ENCODE measurements at places on chromosomes 4 and X.

DNA sequence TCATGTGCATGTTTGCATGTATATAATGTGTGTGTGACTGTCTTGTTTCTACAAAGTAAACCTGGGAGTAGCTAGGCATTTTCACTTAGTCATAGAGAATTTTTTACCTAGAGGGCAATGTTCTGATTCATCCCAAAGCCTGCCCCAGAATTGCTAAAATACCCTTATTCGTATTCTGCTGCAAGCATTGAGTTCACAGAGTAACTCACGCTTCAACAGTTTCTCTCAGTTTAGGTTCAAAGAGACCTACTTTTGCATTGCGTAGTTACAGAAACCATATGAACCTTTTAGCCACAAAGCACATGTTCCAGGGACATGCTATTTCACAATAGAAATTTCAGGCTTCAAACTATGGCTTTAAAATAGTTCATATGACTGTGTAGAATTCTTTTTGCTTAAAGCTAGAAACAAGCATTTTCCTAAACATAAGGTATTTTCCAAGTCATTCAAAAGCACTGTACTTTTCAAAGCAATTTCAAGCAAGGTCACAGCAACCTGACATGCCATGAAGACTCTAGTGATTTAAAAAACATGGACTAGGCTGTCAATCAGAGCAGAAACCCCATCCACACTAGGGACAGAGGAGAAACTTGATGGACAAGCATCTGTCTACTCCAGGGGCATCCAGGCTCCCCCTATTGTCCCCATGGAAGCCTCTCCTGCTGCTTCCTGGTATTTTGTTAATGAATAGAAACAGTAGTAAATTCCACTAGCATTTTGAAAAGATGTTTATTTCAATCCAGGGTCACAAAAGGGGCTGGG lies 81.5 kb upstream of the MAPK10 start:
- DNase-seq, result no peak

DNA sequence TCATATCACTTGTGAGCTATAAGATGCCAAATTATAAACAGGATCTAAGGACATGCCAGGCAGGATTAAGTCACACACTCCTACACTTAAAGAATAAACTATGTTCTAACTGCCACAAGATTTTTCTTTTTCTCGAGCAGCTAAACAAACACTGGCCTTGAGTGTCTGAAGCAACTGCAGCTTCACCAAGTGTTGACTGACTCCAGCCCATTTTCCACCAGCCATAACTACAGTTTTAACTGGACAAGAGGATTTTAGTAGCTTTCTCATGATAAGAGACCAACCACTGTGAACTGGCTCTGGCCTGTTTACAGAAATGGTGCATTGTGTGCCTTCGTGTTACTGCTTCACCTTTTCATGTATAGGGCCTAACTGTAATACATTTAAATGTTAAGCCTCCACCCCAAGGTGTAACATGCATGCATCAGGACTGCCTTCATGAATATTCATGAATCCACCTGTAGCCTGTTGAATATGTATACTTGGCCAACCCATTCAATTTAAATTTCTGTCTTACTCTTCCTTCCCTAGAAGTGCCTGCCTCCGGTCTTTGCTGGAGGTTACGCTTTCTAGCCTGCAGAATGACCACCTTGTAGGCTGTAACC lies 10.8 kb downstream of the UCP1 start:
- DNase-seq, result no peak

- peak; percentile 12 for DNase-seq
Observed at GRCh38 chr4:137029026-137029425, 503.3 kb downstream of the PCDH18 start.

- DNase-seq, result no peak
Observed at GRCh38 chr4:152189451-152190179, 346.3 kb downstream of the FBXW7 start.

DNA sequence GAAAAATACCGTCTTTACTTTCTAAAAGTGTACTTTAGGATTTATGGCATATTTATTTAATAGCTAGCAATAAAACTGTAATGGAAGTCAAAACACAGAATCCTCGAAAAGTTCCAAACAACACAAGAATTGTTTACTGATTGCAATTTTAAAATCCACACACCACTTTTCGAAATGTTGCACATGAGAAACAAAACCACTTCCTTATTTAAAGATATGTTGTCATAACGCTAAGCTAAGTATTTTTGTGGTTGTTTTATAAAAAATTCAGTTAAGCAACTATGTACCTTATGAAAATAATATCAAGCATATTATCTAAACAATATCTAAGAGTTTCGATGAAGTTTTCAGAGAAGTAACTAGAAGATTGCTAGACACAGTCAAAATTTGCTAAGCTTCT lies 344 bp downstream of the TMPRSS11D start:
- DNase-seq, result no peak

GRCh38 chr4:84938316-84938715 lies 28.2 kb downstream of the WDFY3 start:
- peak; percentile 85 for DNase-seq

DNA sequence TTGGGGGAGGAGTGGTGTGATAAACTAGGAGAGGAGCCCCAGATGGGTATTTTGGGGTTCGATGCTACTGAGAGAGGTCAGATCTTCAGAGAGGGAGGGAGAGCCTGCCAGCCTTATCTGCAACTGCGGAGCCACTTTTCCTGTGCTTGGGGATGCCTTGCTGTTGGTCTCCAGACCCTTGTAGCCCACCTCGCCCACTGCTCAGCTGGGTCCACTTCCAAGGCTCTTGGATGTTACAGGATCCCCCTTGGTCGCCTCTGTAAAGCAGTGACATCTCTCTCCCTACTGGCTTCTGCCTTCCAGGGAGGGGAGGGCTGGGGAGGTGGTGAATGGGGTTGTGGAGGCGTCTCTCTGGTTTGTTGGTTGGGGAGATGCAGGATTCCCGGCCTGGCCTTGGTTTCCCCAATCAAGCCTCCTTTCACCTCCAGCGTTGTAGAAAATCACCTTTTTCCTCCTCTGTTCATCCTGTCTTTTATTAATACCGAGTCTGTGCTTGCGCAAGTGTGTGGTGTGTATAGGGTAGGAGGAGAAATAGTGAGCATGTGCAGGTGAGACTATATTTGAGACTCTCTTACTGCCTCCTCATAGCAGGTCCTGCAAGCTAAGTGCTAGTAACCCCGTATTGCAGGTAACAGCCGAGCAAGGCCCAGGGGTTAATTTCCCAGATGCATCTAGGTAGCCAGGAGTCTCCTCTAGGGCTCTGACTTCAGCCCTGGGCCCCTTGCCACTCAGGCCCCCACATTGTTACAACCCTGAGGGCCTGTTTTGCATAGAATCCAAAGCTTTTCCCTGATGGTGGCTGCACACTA lies 337.4 kb downstream of the ARHGAP10 start:
- DNase-seq, result no peak

DNA sequence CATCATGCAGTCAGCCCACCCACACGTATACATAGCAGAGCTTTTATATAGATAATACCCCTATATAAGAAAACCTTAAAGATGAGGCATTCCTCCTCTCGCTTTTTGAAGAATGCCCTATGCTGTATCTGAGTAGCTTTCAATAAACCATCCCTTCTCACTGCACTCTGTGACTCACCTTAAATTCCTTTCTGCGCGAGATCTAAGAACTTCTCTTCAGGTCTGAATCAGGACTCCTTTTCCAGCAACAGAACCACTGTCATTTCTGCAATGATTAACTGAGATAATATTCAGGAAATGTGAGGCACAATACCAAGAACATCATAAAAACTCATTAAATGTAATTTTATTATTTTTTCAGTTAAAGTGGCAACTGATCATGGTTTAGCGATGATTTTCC lies 76.4 kb upstream of the DCLK2 start:
- DNase-seq, result no peak

GRCh38 chrX:23633834-23634580 lies 33.3 kb upstream of the PRDX4 start:
- no peak for DNase-seq

DNA sequence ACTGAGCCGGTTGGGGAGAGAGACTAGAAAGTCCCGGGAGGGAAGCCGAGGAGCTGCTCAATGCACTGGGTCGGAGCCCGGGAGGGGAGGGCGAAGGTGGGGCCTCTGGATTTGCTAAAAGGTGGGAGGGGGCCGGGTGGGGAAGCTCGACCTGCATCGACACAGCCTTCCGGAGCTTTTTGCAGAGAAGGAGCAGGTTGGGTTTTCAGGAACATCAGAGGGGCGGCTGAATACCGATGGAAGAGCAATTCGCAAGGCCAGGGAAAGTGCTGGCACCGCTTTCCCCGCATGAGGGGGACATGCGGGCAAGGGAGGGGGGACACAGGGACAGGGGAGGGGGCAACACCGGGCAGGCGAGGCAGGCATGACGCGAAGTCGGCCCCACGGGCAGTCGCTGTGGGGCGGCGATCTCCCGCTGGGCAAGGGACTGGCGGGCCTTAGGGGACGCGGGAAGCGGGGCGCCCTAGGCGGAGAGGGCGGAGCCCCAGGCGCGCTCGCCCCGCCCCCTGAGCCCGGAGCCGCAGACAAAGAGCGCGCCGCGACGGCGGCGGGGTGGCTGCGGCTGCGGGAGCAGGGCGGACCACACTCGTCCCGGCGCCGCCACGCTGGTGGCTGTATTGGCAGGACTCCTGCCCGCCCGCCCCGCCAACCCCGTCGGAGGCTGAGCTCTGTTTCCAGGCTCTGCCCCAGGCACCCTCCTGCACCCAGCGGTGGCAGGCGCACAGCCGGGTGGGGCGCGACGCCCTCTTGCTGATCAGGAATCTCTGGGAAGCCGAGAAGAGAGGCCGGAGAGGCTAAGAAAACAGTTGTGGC lies 11.6 kb downstream of the PDZD4 start:
- no peak for DNase-seq

Data from AG10803 (cell line).